ENCODE measurements at places on chromosomes 7 and 10. TPM values are rescaled to one million over a fixed set of nuclear protein-coding genes. Genes with fewer than 3 reads are reported as not detected.
A peak's percentile ranks its signal among the peaks of the same experiment; 100 is the strongest.

DNA sequence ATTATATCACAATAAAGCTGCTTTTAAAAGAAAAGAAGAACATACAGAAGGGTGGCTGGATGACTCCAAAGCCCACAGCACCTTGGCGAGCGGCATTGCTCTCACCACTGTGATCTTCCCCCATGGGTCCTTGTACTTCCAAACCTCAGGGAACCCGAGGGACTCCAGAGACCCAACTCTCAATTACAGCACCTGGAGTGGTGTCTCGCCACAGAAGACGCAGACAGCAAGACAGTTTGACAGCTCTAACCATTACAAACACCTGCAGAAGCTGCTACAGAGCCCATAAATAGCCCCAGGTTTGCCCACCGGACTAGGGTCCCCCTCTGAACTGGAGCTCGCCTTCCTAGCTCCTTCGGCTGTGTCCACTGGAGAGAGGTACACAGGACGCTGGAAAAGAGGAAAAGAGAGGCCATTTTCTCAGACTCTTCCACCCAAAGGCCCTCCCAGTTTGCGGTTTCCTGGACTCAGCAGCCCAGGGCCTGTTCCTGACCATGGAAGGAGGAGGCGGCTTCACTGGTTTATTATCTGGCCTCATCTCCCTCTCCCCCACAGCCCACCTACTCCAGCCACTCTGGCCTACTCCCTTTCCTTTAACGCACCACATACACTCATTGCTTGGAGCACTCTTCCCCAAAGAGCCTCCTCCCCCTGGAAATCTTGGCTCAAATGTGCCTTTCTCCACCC lies 1.9 kb downstream of the PIK3AP1 start:
- H3K27me3 ChIP-seq = peaks cover 32% of the 10 kb centered on the region
- no peak overlapping the region for H3K4me3 ChIP-seq
- no peaks in the 10 kb centered on the region for H3K36me3 ChIP-seq
- no peaks in the 10 kb centered on the region for H3K4me1 ChIP-seq

- peak; percentile 94 for DNase-seq
- peak overlapping the region; percentile 68 for H3K27ac ChIP-seq
- no peaks in the 10 kb centered on the region for H3K36me3 ChIP-seq
- peaks cover 27% of the 10 kb centered on the region for H3K4me1 ChIP-seq
These were observed 189.3 kb downstream of the PRPF18 start for GRCh38 chr10:13775786-13776775.

GRCh38 chr10:97539523-97540200 lies 32.9 kb upstream of the ANKRD2 start:
- peak overlapping the region; percentile 98 for H3K27ac ChIP-seq
- H3K36me3 ChIP-seq = no peaks in the 10 kb centered on the region
- peaks cover 65% of the 10 kb centered on the region for H3K4me1 ChIP-seq

The NME8 gene
- not detected for total RNA-seq

GRCh38 chr7:38881015-38881414 lies 28.0 kb downstream of the VPS41 start:
- no peaks in the 10 kb centered on the region for H3K27me3 ChIP-seq
- no peak overlapping the region for H3K4me3 ChIP-seq
- H3K27ac ChIP-seq = no peak overlapping the region

GRCh38 chr7:50718876-50719275 lies 63.8 kb downstream of the GRB10 start:
- no peak for DNase-seq
- H3K4me1 ChIP-seq = no peaks in the 10 kb centered on the region
- no peak overlapping the region for H3K4me3 ChIP-seq
- no peaks in the 10 kb centered on the region for H3K27me3 ChIP-seq
- H3K27ac ChIP-seq = no peak overlapping the region

DNA sequence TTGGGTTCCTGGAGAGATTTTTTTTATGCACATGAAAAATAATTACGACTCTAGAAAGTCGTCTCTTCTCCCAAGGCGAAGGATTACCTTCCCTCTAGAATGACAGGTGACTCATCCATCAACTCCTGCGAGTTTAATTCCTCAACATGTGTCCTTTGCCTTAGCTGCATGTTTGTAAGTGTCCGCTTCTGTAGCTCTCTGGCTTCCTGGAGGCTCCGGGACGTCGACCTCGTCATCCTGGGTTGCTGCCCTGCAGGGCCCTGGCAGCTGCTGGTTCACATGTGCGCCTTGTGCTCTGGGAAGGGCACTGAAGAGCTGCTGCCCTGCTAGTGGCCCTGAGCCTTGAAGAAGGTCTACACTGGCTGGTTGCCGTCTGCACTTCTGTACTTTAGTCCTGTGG lies 210.2 kb downstream of the MLLT10 start:
- no peaks in the 10 kb centered on the region for H3K4me1 ChIP-seq
- H3K36me3 ChIP-seq = peaks cover 48% of the 10 kb centered on the region
- H3K27me3 ChIP-seq = no peaks in the 10 kb centered on the region
- H3K27ac ChIP-seq = no peak overlapping the region
- no peak overlapping the region for H3K4me3 ChIP-seq
- no peak for DNase-seq

DNA sequence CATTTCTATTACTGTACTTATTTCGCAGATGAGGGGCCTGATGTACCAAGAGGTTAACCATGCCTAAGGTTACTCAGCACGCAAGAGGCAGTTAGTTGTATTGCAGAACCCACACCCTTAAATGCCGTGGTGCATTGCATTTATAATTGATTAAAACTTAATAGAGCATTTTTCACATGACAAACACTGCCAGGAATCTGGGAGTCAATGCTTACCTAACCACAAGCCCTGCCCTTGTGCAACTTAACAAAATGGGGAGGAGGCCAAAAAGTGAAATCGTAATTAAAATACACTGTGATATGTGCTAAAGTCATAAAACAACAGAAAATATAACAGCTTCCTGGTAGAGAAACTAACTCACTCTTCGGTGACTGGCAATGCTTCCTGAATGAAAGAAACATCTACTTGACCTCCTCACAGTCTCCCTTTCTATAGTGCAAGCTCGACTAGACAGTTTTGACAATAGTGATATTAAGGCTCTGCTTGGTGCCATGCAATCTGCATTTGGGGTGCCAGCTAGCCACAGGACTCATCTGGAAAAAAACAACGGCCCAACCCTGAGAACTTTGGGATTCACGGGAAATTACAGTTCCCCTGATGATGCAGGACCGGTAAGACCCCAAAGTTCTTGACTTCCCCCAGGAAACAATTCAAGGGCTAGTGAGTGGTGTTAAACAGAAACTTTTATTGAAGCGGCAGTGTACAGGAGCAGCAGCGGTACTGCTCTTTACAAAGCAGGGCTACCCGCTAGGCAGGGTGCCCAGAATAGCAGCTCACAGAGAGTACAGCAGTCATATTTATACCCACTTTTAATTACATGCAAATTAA lies 612.4 kb downstream of the TNS3 start:
- H3K27me3 ChIP-seq = no peaks in the 10 kb centered on the region
- peak; percentile 82 for DNase-seq
- peak overlapping the region; percentile 67 for H3K27ac ChIP-seq

GRCh38 chr10:83921984-83922860 lies 217.1 kb upstream of the GHITM start:
- H3K36me3 ChIP-seq = no peaks in the 10 kb centered on the region
- no peak overlapping the region for H3K4me3 ChIP-seq
- H3K4me1 ChIP-seq = no peaks in the 10 kb centered on the region
- no peak overlapping the region for H3K27ac ChIP-seq
- no peaks in the 10 kb centered on the region for H3K27me3 ChIP-seq

- no peak overlapping the region for H3K4me3 ChIP-seq
- H3K27me3 ChIP-seq = no peaks in the 10 kb centered on the region
- H3K4me1 ChIP-seq = peaks cover 6% of the 10 kb centered on the region
- no peak for DNase-seq
- H3K36me3 ChIP-seq = no peaks in the 10 kb centered on the region
These were observed 173.8 kb downstream of the PARD3 start for GRCh38 chr10:34641147-34641912.

- peak overlapping the region; percentile 61 for H3K4me3 ChIP-seq
- peaks cover 47% of the 10 kb centered on the region for H3K4me1 ChIP-seq
- H3K27me3 ChIP-seq = no peaks in the 10 kb centered on the region
- peak overlapping the region; percentile 90 for H3K27ac ChIP-seq
- peak; percentile 90 for DNase-seq
These were observed 18.5 kb upstream of the TNS3 start for GRCh38 chr7:47600199-47601118.

DNA sequence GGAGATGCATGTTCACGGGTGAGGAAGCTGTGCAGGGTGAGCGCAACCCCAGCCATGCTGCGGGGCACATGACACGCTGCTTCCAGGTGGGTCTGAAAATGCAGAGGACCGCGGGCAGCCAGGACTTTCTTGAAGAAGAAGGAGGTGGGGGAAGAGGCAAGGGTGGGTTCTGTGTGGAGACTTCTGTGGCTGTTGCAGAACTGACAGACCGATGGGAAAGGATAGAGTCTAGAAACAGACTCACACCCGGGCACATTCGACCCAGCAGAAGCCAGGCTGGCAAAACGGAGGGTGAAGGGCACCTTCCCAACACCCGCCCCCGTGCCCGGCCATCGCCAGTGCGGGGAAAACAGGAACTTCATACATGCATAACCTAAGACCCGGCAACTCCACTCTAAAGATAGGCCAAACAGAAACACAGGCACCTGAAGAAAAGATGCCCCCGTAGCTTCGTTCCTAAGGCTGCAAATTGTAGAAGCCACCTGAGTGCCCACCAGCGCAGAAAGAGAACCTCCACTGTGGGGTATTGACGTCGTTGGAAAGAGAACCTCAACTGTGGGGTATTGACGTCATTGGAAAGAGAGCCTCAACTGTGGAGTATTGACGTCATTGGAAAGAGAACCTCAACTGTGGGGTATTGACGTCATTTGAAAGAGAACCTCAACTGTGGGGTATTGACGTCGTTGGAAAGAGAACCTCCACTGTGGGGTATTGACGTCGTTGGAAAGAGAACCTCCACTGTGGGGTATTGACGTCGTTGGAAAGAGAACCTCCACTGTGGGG lies 4.8 kb upstream of the KNDC1 start:
- no peak overlapping the region for H3K4me3 ChIP-seq
- DNase-seq = no peak
- no peak overlapping the region for H3K27ac ChIP-seq
- no peaks in the 10 kb centered on the region for H3K4me1 ChIP-seq
- no peaks in the 10 kb centered on the region for H3K36me3 ChIP-seq
- H3K27me3 ChIP-seq = peaks cover 50% of the 10 kb centered on the region

The ADO gene
- total RNA-seq = 38.8 TPM

DNA sequence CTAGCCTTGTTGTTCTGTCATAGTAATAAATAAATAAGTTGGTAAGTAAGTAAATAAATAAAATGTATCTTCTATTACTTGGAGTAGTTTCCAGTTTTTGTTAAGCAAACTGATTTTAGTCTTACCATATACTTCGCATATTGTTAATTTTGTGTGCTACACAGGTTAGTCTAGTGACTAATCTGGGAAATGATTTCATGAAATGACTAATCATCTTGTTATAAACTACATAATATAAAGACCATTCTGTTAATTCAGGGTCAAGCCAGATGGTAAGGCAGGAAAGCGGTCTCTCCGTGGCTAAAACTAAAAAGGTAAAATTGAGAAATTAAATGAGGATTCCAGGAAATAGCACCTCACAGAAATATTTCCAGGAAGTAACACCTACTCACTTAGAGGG lies 58.5 kb upstream of the FOXP2 start:
- H3K36me3 ChIP-seq = no peaks in the 10 kb centered on the region
- peak; percentile 20 for DNase-seq
- H3K27me3 ChIP-seq = no peaks in the 10 kb centered on the region
- no peak overlapping the region for H3K4me3 ChIP-seq
- peaks cover 8% of the 10 kb centered on the region for H3K4me1 ChIP-seq

The PON1 gene
- not detected for total RNA-seq

DNA sequence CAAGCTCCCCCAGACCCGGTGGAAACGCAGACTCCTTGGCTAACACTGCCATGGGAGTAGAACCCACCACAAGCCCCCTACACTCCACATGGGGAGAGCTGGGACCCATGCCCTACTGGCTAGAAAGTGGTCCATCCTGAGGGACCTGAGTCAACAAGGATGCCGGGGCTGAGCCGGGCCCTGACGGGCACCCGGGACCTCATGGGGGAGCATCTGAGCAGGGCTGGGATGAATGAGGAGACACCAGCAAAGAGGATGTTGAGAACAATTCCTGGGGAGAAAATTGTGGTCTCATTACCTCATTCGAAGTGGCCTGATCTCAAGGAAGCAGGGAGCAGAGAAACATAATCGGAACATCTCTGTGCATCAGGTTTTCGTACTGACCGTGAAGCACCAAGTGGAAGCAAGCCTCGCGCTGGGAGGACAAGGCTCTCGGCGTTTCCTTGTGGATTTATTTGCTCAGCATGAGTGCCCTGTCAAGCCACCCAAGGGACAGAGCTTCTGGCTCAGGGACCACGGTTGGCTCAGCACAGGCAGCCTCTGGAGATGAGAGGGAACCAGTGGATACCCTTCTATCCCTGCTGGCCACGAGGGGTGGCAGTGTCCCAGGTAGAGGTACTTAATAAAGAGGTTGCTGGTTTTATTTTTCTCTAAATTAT lies 132.2 kb upstream of the FAM20C start:
- no peak overlapping the region for H3K27ac ChIP-seq
- 0 out of 2 replicates have a peak, but pooled peaks cover 3% of the 10 kb centered on the region for H3K4me1 ChIP-seq
- no peaks in the 10 kb centered on the region for H3K36me3 ChIP-seq

The SLC26A5 gene
- not detected for total RNA-seq

- no peak overlapping the region for H3K4me3 ChIP-seq
- DNase-seq = no peak
- no peaks in the 10 kb centered on the region for H3K27me3 ChIP-seq
- H3K27ac ChIP-seq = no peak overlapping the region
- H3K4me1 ChIP-seq = no peaks in the 10 kb centered on the region
- no peaks in the 10 kb centered on the region for H3K36me3 ChIP-seq
These were observed 1173.6 kb upstream of the SORCS1 start for GRCh38 chr10:108338146-108338545.

DNA sequence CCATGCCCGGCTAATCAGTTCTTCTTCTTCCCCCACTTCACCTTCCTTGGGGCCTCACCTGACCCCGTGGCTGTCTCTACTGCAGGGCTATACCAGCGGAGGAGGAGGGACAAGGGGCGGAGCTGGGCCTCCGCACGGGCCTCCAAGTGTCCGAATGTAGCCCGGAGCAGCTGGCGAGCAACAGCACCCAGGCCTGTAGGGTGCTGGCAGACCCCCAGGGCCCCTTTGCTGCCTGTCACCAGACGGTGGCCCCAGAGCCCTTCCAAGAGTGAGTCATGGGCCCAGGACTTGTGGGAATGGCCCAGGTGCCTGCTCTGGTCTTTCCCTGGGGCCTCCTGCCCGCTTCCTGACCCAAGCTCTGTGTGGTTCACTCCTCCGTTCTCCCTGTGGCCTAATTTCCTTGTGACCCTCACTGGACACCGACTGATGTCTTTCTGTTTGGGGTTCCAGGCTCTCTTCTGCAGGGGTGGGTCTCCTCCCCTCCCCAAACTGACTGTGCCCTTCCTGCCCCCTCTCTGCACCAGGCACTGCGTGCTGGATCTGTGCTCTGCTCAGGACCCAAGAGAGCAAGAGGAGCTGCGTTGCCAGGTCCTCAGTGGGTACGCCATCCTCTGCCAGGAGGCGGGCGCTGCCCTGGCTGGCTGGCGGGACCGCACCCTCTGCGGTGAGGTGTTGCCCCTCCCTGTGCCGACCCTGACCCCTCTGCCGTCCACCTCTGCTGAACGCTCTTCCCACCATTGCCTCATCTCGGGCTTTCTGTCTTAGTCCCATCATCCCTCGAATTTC lies 35.2 kb downstream of the EPHB4 start:
- peaks cover 6% of the 10 kb centered on the region for H3K27me3 ChIP-seq
- no peaks in the 10 kb centered on the region for H3K36me3 ChIP-seq
- no peak overlapping the region for H3K27ac ChIP-seq
- DNase-seq = no peak
- H3K4me3 ChIP-seq = no peak overlapping the region

All from GM23248 (cell line).